ENCODE measurements at places on chromosomes 3 and 15. TPM values are rescaled to one million over a fixed set of nuclear protein-coding genes. Genes with fewer than 3 reads are reported as not detected.
A peak's percentile ranks its signal among the peaks of the same experiment; 100 is the strongest.

DNA sequence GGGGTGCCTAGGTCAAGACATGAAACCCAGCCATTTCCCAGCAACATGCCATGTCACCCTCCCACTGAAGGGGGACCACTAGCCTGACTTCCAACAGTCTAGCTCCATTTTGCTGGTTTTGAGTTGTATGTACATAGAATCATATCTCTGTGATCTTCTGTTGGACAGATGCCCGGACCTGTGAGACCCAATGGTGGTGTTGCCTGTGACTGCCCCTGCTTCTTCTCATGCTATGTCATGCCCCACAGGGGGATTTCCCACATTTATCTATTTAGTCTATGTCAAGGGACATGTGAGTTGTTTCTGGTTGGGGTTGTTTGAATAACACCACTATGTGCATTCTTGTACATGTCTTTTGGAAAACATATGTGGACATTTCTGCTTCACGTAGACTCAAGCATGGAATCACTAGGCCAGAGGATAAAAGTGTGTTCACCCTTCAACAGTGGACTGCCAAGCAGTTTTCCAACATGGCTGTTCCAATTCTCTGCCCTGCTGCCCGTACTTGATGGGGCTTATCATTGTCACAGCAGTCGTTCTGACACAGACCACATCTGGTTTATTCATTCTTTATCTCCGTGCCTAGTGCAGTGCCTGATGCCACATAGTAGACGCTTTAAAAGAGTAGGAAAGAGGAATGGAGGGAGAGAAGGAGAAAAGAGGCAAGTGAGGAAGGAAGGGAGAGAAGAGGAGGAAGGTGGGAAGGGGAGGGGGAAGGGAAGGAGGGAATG lies 114.4 kb downstream of the TPRA1 start:
- no peak overlapping the region for H3K4me3 ChIP-seq
- H3K36me3 ChIP-seq = no peaks in the 10 kb centered on the region
- DNase-seq = no peak

GMNC gene
- not detected for total RNA-seq

DNA sequence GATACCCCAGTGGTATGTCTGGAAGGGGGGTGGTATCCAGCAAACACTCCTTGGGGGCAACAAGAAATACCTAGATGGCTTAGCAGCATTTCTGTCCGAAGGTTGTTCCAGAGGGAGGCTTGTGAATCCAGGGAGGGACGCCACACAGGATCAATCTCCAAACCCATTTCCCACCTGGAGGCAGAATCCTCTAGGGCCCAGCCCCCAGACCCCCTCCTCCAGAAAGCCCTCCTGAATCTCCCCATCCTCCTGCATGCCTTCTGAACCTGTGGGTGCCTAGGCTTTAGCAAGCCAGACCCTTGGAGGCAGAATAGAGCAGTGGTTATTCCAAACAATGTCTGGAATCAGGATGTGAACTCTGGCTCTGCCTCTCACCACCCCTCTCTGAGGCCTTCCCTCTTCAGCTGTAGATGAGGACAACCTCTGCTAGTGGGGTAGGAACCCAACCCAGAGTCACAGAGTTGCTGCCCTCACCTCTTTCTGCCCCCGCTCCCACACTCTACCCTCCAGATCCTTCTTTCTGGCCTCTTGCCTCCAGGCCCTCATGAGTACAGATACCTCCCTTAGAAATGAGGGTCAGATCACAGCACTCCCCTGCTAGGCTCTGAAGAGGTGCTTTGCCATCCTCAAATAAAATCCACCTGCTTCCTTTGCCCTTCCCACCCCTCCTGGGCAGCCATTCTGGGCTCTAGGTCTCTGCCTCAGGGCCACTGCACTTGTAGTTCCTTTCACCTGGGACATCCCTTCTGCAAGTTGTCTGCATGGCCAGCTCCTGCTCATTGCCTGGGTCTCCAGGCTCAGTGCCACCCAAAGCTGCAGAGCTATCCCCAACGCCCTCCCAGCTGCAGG lies 8.1 kb downstream of the CISH start:
- no peak for DNase-seq
- no peaks in the 10 kb centered on the region for H3K27me3 ChIP-seq
- peaks cover 75% of the 10 kb centered on the region for H3K4me1 ChIP-seq
- peak overlapping the region; percentile 95 for H3K4me3 ChIP-seq
- H3K36me3 ChIP-seq = peaks cover 86% of the 10 kb centered on the region

GPR160 gene
- 7.7 TPM for total RNA-seq

STAB1 gene
- total RNA-seq = 0.07 TPM

RASL12 gene
- not detected for total RNA-seq

All from activated T-helper 2 cell treated with anti-CD3 and anti-CD28 coated beads, Interferon-gamma antibody, Interleukin-2, Interleukin-4, amounts not matched to agents 10 μg/mL and 5 μg/mL and 100 μg/mL, durations not matched to agents 14 hours and 24 hours and 36 hours (primary cell).